ENCODE measurements at places on chromosomes 3 and 15.

GRCh38 chr3:57464011-57464410 is 80.1 kb downstream of the DNAH12 start:
- DNase-seq: no peak

GRCh38 chr3:38022896-38023709 is 6.3 kb downstream of the PLCD1 start:
- DNase-seq: no peak

DNA sequence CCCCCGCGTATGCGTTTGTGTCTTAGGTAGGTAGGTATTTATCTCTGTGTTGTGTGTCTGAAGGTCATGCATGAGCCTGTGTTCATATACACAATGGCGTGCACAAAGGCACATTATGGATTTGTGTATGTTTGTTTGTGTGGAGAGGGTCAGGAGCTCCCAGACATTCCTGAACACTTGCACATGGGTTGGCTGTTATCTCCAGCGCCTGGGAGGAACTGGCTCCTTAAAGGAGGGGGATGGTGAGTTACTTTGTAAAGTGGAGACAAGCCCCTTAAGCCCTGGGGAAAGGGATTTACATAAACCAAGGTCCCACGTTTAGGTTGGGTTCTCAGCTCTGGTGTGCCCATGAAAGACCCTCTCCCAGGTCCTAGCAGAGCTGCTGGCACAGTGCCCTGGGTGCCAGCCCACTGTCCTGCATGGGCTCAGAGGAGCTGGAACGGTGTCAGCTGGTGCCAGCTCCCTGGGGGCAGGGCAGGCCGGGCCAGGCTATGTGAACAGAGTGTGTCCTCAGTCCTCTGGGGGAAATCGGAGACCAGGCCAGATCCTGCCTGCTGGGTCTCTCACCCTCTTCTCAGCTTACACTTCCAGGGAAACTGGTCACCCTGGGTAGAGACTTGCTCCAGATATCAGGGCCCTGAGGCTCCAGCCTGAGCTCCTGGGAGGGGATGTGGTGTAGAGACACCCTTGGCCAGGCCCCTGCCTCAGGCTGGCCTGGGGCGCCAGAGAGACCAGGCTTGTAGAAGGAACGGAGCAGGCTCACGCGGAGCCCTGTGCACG is 25.1 kb downstream of the SNX33 start:
- no peak for DNase-seq

DNA sequence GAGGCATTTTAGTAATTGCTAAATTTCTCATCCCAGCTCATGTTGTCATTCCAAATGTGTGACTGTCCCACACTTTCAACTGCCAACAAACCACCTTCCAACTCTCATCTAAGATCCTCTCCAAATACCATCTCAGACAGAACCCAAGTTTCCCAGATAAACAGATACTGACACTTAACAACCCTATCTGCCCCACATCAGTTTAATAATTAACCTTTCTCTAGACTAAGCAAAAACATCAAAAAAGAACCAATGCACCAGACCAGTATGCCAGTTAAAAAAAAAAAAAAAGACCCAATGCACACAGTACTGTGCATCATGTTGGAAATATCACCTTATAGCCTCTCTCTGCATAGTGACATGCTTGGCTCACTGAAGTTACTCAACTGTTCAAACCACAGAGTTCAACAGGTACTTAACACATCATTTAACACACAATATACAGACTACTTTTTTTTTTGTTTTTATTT is 5.5 kb downstream of the SFMBT1 start:
- no peak for DNase-seq

- no peak for DNase-seq
Observed at GRCh38 chr3:171454041-171454440, 6.2 kb downstream of the TNIK start.

- DNase-seq: no peak
Observed at GRCh38 chr15:63349156-63349555, 32.5 kb downstream of the CA12 start.

DNA sequence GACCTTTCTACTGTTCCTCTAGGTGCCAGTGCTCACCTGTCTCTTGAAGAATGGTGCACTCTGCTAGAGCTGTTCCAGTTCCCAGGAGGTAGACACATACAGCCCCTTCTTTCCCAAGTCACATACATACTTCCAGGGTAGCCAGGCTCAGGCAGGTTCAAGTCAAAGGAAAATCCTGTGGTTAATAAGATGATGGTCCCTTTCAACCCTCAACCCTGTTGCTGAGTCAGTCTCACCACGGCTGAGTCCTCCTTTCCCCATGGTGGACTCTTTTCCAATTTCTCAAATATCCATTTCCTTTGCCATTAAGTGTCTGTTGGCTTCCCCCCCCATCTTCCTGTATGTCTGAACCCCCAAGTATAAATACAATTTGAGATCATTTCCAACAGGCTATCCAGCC is 56.1 kb upstream of the ACAN start:
- no peak for DNase-seq

- no peak for DNase-seq
Observed at GRCh38 chr3:71785532-71786216, 726 bp upstream of the PROK2 start.
